ENCODE measurements at places on chromosomes 2 and 18. TPM values are rescaled to one million over a fixed set of nuclear protein-coding genes. Genes with fewer than 3 reads are reported as not detected.

- no peak for DNase-seq
Observed at GRCh38 chr2:212979799-212980198, 171.6 kb downstream of the IKZF2 start.

The ZNF385B gene
- 9.3 TPM for total RNA-seq

GRCh38 chr2:239949075-239949474, 76.1 kb downstream of the NDUFA10 start:
- DNase-seq, result no peak

The CD8B2 gene
- not detected for total RNA-seq

The MC5R gene
- not detected for total RNA-seq

- no peak for DNase-seq
Observed at GRCh38 chr2:226554701-226555100, 244.9 kb downstream of the IRS1 start.

The FAM228A gene
- total RNA-seq, result not detected

GRCh38 chr2:233032551-233033320, at the start of gene NEU2:
NEU2 (plus strand) TSS chr2:233032672; CDS start chr2:233032672, 0 bp downstream.
- no peak for DNase-seq

- no peak for DNase-seq
Observed at GRCh38 chr18:13930964-13931363, 15.6 kb upstream of the MC2R start.

DNA sequence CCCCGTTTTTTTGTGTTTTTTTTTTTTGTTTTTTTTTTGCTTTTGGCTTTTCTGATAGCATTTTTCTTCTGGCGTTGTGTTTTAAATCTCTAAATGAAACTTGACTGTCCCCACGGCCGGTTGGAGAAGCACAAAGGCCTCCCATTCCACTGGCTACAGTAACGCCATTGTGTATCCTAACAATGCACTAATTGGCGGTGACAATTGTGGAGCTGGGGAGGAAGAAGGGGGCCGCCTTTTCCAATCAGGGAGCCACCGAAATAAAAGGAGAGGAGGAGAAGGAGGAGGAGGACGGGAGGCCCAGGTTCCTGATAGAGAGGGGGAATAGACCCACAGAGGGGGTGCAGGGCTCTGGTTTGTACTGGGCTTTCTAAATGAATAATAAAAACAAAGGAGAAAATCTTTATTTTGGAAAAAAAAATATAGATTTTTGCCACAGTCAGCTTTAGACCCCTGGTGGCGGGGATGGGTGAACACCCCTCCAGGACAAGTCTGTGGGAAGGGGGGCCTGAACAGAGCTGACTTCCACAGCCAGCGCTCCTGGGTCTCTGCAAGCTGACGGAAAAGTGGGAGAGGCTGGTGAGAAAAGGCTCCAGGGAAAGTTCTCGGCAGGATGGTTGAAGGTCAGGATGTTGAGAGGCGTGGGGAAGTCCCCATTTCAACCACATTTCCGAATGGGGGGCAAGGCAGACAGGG, 43.7 kb upstream of the FZD5 start:
- no peak for DNase-seq

GRCh38 chr18:22691946-22692710, 241.0 kb upstream of the RBBP8 start:
- DNase-seq, result no peak

DNA sequence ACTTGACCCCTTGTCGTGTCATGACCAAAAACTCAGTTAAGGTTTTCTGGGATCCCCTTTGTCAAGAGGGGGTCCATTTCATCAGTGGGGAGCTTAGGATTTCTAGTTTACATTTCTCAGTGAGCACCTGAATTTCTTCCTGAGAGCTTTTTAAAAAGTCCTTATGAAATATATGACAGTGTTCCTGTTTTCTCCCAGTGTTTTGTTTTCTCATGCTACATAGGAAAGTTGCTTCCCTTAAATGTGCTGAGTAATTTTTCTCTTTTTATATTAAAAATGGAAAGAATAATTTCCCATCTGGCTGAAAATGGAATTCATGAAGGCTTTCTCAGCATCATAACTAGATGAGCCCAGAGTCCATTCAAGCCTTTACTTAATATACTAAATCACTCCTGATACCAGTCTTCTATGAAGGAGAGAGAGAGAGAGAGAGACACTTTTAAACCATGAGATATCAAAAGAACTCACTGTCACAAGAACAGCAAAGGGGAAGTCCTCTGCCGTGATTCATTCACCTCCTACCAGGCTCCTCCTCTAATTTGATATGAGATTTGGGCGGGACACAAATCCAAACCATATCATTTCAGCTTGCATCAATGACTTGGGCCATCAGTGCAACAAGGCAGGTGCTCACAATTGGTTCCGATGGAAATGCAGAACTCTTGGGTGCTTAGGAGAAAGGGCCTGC, 61.1 kb downstream of the XRCC5 start:
- DNase-seq, result no peak

GRCh38 chr2:142041996-142042395, 88.8 kb downstream of the LRP1B start:
- DNase-seq, result no peak

- DNase-seq, result no peak
Observed at GRCh38 chr2:183505911-183506310, 381.7 kb downstream of the NUP35 start.

The SNX17 gene
- 90.5 TPM for total RNA-seq

The KCNIP3 gene
- 3.1 TPM for total RNA-seq

DNA sequence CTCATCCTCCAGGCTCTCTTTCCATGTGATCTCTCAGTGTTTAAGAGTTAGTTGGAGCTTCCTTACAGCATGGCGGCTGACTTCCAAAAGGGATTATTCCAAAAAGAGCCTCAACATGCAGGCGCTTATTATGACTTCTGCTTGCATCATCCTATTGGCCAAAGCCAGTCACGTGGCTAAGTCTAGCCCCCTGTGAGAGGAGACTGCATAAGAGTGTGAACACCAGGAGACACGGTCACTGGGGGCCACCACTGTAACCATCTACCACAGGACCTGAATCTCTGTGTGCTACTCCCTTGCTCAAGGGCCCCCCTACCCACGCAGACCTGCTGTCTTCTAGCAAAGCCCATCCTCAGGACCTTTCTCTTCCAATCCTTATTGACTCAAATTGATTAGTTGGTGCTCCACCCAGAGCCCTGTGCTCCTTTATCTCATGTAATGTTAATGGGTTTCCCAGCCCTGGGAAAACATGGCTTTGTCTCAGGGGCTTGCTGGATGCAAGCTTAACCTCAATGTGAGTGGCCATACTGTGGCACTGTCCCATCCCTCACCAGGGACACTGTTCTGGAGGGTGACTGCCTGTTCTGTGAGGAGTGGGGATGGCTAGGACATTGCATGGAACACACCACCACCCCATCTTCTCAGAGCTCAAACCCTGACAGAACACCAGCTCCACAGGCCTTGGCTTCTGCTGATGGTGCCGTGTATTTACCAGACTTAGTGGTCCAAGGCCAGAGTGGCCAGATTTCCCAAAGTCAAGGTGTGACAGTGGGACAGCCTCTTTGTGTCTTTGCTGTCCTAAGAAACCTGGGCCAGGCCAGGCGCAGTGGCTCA, 4.2 kb downstream of the IL1RN start:
- no peak for DNase-seq

Measured in HCT116 (cell line).